ENCODE measurements at places on chromosomes 2 and 18.

DNA sequence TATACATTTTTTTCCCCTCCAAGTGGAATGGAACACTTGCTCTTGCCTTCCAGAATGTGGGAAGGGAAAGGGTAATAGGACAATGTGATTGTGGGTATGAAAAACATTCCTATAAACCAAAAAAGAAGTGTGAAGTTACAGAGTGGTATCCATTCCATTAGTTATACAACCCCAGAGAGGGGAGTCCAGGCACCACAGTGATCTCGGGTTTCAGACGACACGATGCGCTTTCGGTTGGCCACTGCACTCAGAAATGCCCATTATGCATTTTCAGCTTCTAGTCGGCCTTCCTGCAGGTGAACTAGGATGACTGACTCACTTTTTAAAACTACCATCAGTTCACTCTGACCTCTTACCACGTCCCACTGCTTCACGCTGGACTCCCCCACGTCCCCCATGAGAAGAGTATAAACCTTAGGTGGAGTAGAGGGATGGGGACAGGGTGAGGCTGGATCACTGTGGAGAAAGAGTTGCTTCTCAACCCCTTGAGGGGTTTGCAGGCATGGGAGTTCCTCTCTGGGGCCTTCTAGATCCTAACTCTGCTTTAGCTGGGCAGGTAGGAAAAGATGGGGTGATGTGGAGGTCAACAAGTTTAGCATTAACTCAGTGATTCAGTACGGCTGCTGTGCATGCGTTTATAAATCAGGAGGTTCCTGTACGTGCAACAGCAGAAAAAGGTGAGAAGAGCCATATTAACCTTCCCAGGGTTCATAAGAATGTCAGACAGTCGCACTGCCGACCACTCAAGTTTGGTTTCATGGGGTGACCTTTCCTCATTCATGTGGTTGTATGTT is 50.5 kb downstream of the ZNF532 start:
- no peak for DNase-seq

GRCh38 chr2:152176113-152176714 is 651 bp upstream of the STAM2 start:
- no peak for DNase-seq

GRCh38 chr2:24874035-24874434 is 46.0 kb downstream of the ADCY3 start:
- DNase-seq: no peak

- DNase-seq: no peak
These were observed 185.1 kb upstream of the CNTNAP5 start for GRCh38 chr2:123840016-123840415.

- no peak for DNase-seq
These were observed 354.9 kb upstream of the SALL3 start for GRCh38 chr18:78624646-78625279.

DNA sequence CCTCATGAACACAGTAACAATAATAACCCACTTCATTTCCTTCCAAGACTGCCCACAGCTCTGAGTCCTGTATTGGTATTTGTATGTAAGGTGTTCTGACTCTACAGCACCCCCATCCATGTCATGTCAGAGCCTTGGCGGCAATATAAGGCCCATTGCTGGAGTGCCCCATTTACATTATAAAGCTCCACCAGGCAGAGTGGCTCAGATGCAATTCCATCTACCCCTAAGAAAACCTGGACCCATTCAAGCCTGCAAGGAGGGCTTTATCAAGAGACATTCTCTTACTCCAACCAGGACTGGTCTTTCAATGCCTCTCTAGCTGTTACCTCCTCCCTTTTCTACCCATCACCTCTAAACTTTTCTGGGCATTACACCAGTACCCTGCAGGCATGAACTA is 101.6 kb downstream of the ANTXR1 start:
- no peak for DNase-seq

DNA sequence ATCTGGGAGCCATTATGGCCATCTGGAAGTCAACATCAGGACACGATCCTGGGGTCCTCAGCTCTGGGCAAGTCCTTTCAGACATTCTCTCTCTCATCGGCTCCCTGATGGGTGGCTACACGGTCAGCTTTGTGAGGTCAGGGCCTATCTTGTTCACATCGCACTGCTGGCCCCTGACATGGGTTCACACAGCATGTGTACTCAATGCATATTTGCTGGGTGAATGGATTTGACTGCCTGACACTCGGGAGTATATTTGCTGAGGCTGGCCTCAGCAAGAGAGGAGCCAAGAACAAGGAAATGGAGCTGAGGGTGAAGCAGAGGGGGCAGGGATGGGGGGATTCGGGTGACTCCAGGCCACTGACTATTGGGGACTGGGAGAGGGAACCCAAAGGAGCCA is 50.5 kb downstream of the SLC4A5 start:
- no peak for DNase-seq

DNA sequence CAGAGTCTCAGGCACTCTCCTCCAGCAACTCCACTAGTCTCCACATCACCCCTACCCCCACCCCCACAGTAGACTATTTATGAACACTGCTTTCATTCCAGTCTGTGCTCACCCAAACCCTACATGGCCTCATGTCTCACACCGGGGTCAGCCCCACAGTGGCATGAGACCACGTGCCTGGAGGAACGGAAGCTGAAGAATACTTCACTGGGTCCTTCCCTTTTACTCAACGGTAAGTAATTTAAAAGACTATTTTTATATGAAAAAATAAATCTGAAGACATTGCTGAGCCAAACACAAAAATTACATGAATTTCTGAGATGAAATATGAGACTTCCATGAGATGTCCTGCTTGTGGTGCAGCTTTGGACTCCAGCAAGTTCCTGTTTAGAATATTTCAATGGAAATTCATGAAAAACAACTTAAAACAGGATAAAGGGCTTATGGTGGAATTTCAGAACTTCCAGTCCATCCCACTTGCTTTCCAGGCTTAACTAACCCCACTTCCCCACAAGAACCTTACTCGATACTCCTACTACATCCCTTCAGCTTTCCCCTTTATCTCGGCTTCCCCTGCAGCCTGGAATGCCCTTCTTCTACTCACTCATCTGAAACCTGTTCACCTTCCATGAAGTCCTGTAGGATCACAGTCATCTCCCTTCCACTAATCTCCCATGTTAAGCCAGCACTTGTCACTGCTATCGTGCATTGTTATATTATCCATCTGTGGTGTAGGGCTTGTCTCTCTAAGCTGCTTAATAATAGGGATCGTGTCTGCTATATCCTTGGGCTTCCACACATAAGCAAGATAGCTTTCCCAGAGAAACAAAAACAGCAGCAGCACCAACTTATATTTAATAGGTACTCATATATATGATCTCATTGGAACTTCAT is 47.9 kb downstream of the SLC14A1 start:
- peak; percentile 28 for DNase-seq

- DNase-seq: no peak
These were observed 54.9 kb downstream of the SH3RF3 start for GRCh38 chr2:109183871-109184270.

Measured in thoracic aorta (tissue), 2 donors.